ENCODE measurements at places on chromosomes 2 and 18. TPM values are rescaled to one million over a fixed set of nuclear protein-coding genes. Genes with fewer than 3 reads are reported as not detected.
A peak's percentile ranks its signal among the peaks of the same experiment; 100 is the strongest.

The SNED1 gene
- 39.5 TPM for total RNA-seq

The CDC42EP3 gene
- total RNA-seq = 5.6 TPM

The STK17B gene
- total RNA-seq = 43.1 TPM

The POLR1B gene
- 13.4 TPM for total RNA-seq

The POTEI gene
- not detected for total RNA-seq

DNA sequence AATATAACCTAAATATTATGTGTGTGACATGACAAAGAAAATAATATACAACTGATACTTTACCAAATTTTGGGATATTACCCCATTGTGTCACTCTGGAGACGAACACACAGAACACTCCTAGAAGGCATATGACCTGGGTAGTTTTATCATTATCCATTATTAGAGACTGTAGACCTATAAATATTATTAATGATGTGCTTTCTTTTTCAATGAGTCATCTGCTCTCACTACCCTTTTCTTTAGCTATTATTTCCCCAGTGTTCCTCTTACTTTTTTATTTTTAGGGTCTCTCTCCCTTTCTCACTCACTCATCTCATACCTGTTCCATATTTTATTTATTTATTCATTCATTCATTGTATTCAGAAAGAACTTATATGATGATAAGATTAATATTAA is 143.3 kb upstream of the ITGA4 start:
- DNase-seq = no peak

DNA sequence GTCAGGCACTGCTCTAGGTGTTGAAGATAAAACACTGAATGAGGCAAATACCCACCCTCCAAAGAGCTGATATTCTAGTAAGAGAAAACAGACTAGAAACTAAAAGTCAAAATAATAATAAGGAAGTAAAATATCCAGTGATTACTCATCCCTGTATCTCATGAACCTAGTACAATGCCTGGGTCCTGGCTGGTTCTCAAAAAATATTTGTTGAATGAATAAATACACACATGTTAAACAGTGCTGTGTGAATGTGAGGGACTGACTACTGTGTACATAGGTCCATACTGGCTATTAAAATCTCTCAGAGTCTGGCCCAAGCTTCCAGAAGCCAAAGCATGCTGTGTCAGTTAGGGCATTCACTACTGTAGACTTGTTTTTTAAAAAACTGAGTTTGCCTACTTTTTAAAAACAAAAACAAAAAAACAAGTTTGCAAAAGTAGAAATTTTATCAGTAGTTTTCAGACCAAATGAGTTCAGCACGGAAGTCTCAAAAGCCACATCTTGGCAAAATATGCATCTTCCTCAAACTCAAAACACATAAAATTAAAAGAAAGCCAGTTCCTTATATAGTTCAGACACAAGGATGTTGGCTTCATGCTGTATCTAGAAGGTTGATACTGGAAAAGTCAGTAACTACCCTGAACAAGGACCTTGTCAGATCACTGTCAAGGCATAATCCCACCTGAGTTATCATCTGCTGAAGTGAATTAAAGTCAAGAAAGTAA is 136.2 kb downstream of the THADA start:
- DNase-seq = peak; percentile 63

DNA sequence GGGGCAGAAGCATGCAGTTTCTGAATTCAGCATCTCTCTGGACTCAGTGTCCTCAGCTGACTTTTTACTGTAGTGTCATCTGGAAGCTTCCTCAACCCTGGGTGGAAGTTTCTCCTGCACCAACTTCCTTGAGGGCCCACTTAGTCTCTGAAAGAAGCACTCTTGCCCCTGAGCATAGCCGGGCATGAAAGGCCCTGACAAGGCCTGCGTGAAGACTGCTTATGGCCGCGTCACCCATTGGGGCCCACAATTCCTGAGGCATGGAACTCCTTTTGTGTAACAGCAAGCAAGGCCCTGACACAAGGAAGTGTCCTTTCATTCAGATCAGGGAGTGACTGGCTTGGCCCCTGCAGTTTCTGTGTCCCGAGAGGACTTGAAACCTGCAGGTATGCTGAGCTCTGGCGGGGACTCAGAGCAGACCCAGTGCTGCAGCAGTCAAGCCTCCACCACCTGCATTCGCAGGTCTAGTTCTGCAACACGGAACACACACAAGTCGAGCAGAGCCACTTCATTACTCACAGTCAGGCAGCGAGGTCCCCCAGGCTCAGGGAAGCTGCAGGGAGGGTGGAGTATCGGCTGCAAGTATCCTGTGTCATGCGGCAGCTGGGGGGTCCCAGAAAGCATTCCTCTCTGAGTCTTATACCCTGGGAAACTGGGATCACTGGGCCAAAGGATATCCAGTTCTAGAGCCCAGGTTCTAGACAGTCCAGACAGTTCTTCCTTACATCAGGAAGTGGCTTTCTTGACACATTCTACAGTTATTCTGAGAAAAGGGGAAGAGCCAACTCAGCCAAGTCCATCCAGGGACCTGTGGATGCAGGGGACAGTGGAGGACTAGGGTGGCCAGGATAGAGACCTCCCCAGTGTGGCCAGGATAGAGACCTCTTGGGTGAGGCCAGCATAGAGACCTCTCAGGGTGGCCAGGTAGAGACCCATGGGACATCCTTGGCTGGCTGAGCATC is 35.6 kb upstream of the PRLH start:
- DNase-seq = no peak

- DNase-seq = no peak
Measured at GRCh38 chr2:165305391-165306096, 66.3 kb downstream of the SCN2A start.

DNA sequence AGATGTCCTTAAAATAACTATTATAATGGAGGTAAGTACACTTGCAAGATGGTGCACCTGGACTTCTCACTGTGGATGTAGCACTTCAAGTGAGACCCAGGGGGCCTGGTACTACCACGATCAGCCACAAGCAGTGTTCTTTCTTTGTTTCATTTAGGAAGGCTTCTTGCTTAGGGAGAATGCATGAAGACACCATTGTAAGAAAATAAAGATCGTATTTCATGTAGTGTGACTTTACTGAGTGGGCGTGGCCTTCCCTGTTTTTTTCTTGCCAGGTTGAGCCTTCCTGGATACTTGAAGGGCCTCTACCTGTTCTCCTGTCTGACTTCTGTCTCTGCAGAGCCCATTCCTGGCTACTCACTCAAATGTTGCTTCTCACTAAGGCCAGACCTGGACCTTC is 615.6 kb upstream of the SOX11 start:
- DNase-seq = no peak

- no peak for DNase-seq
Measured at GRCh38 chr2:226216575-226216974, 583.0 kb downstream of the IRS1 start.

DNA sequence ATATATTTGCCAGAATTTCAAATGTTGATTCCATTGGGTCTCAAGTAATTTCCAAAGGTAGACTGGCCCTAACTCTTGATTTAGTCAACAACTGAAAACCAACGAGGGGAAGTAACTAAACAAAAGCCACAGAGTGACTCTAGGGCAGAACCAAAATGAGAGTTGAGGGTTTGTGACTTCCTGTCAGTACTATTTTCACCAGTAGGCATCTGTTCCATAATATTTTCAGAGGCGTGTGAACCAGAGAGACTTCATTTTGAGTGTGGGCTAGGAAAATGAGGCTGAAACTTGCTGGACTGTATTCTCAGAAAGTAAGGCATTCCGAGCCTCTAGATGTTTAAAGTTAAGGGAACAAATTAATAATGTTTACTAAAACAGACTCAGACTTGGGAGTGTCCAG is 70.6 kb downstream of the GDF7 start:
- DNase-seq = no peak

DNA sequence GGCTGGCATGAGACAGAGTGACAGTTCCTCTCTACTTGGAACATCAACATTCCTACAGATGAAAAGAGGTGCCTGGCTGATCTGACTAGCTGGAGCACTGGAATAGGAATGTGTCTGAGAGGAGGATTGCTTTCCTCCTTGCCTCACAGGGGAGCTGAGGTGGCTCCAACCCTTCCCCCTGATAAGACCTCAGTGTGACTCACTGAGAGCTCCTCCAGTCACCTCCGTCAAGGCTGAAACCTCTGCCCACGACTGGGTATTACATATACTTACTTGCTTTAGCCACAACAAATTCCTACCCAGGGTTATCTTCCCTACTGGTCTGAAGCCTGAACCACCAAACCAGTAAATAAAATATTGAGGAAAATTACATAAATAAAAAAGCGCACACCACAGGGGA is 342.7 kb upstream of the REG3G start:
- no peak for DNase-seq

GRCh38 chr2:26033818-26034636 is at the start of gene RAB10:
Gene RAB10 (plus strand): TSS chr2:26034084. CDS start chr2:26034609, 525 bp downstream.
- peak; percentile 99 for DNase-seq

- DNase-seq = no peak
Measured at GRCh38 chr2:103921161-103921560, 932.8 kb upstream of the POU3F3 start.

GRCh38 chr2:29239209-29239960 is 124.2 kb downstream of the CLIP4 start:
- DNase-seq = no peak

DNA sequence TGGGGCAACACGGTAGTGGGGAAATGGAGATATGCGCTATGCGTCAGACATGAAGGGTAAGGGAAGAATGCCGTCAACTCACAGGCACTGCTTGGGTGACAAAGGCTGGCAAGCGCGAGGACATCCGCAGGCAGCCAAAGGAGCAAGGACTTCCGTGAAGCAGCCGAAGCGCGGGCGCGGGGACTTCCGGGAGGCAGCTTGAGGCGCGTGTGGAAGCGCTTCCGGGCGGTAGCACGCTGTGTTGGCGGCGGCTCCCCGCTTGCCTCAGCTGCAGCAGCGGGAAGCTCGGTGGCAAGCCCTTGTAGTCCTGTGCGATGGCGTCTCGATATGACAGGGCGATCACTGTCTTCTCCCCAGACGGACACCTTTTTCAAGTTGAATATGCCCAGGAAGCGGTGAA is at the start of gene PSMA8:
Gene PSMA8 (plus strand): TSS at position 218 of the 400 bp plus-strand sequence. CDS start 97 bp downstream, at position 315.
- no peak for DNase-seq

- DNase-seq = no peak
Measured at GRCh38 chr18:3246635-3247239, 864 bp upstream of the MYL12A start.

DNA sequence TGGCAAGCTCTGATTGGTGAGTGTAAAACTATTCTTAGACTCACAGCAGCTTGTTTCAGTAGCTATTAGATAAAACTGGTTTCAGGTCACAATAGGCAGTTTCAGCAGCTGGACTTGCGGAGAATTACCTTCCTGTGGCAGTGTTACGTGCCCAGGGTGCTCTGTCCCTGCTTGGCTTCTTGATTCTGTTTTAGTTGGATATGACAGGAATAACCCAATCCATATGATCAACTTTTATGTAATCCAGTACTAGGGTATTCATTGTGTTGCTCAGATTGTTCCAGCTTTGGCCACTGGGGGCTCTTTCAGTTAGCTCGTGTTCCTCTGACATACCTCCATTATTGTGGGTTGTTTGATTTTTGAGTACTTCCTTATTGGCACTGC is 43.1 kb downstream of the INPP4A start:
- DNase-seq = peak; percentile 21

- DNase-seq = peak; percentile 73
Measured at GRCh38 chr18:73674125-73674865, 473.3 kb downstream of the FBXO15 start.

GRCh38 chr2:62156861-62157496 is 38.9 kb upstream of the B3GNT2 start:
- DNase-seq = no peak

- no peak for DNase-seq
Measured at GRCh38 chr2:20560891-20561636, 89.8 kb downstream of the HS1BP3 start.

Measured in fibroblast of lung (primary cell).